Stimulated activated CD4-positive, alpha-beta T cell treated with anti-CD3 and anti-CD28 coated beads, Interleukin-1b, Interleukin-23, amount 100 ng/mL, for 1 hour (primary cell): ENCODE measurements at places on chromosomes 3 and 15.

DNA sequence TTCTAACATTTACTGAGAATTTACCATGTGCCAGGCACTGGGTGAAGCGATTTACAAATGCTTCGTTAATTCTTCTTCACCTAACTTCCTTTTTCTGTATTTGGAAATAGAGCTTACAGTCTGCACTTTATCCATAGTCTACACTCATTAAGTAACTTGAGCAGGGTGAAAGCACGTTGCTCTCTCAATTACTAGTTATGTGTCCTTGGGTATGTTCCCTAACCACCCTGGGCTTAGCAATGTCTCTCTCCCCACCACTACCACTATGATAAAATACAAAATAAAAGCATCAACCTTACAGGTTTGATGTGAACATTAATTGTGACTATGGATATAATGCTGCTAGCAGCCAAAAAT, 172.9 kb upstream of the SLC2A2 start:
- no peak for DNase-seq

DNA sequence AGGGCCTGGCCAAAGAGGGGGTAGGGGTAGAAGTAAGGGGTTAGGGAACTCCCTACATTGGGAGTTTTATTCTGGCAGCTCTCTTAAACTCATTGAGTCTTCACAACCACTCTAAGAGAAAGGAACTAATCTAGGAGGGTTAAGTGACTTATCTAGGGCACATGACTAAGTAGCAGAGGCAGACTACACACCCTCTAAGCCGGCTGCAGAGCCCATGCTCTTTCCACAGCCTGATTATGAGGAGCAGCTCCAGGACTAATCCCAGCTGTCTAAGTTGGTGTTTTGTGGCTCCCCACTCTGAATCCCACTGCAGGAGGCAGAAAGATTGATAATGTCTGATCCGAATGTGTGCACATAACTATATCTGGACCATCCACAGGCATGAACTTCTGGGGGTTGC, 374.6 kb downstream of the EPHB1 start:
- DNase-seq = no peak

- DNase-seq = no peak
Measured at GRCh38 chr3:133763797-133764683, 17.8 kb downstream of the TF start.

- DNase-seq = no peak
Measured at GRCh38 chr15:95812491-95812890, 518.0 kb upstream of the NR2F2 start.

- no peak for DNase-seq
Measured at GRCh38 chr15:51401872-51402517, 60.5 kb downstream of the GLDN start.

- no peak for DNase-seq
Measured at GRCh38 chr3:102124282-102124681, 275.0 kb downstream of the NFKBIZ start.

DNA sequence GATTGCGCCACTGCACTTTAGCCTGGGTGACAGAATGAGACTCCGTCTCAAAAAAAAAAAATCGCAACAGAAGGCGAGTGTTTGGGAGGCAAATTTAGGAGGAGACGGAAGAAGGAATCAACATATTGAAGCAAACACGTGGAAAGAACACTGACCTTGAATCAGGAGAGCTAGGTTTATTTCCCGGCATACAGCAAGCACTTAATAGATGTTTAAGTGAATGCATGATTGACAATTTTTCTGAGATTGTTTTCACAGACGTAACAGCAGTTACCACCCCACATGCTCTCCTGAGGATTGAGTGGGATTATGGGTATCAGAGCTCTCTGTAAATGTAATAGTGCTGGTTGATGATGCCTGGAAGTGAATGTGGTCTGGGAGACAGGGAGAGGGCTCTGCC, 5.6 kb upstream of the RPP25 start:
- DNase-seq = no peak

- DNase-seq = no peak
Measured at GRCh38 chr15:90837094-90837493, 31.3 kb upstream of the FURIN start.

DNA sequence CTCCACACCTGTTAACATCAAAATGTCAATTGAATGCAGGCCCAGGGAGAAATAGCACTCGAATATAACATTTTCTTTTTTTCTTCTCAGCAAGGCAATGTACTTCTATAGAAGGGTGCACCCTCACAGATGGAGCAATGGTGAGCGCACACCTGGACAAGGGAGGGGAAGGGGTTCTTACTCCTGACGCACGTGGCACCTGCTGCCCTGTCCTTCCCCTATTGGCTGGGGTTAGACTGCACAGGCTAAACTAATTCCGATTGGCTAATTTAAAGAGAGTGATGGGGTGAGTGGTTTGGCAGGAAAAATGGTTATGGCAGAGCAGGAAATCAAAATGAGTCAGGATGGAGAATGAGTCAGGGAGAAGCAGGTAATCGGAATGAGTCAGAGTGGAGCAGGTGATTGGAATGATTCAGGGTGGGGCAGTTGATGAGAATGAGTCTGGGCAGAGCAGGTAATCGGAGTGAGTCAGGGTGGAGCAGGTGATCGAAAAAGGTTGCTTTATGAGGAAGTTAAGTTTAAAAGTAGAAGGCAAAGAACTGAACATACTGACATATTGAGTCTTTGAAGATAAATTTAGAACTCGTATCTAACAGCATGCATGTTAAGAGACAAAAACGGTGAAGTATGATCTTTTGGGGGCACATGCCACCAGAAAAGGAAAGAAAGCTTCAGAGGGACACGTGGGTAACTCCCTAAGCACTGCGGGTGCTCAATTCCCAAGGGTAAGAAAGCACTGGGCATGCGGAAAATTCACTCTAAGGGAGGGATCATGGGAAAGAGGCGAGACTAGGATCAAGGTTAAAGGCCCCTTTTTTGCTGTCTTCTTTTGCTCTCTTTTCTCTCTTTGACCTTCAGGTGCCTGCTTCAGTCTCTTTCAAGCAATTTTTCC, 72.9 kb upstream of the GALNT15 start:
- DNase-seq = no peak

DNA sequence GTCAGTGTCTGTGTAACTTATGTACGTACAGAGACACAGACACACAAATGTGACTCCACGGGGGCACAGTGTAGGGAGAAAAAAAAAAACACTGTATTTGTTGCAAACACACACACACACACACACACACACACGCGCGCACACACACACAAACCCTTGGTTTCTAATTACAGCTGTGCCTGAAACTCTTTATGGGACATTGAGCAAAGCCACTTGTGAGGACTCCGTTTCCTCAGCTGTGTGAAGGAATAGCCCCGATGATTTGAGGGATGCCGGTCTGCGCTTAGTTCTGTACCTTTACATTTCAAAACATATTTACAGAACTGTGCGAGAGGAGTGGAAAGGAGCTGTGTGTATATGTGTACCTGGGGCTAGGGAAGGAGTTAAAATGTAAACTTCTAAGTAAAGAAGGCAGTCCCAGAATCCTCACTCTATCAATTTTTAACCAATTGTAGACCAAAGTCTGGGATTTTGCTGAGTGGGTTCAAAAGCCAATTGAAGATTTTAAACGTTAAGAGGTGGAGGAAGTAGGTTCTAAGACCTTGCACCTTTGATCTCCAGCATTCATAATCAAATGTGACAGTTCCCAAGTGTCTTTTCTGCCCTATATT, 5.3 kb upstream of the BCL6 start:
- no peak for DNase-seq

- DNase-seq = no peak
Measured at GRCh38 chr3:51146781-51147180, 238.3 kb upstream of the MANF start.

- no peak for DNase-seq
Measured at GRCh38 chr3:62662677-62663076, 212.5 kb downstream of the CADPS start.

DNA sequence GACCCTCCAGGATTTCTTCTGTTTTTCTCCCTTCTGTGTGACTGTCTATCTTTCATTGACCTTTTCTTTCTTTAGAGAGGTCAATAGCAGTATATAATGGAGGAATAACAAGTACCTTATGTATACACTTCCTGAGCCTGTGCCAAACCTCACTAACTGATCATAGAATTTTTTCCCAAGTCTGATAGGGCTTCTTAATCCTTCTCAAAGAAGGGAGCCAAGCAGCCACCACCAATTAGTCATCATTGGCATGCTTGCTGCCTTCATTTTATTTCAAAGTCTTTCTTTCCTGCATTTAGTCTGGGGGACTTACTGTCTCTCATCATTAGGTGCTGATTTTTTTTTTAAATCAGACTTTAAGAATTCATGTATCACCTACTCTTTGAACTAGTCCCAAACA, 327.0 kb downstream of the FEZF2 start:
- DNase-seq = no peak

DNA sequence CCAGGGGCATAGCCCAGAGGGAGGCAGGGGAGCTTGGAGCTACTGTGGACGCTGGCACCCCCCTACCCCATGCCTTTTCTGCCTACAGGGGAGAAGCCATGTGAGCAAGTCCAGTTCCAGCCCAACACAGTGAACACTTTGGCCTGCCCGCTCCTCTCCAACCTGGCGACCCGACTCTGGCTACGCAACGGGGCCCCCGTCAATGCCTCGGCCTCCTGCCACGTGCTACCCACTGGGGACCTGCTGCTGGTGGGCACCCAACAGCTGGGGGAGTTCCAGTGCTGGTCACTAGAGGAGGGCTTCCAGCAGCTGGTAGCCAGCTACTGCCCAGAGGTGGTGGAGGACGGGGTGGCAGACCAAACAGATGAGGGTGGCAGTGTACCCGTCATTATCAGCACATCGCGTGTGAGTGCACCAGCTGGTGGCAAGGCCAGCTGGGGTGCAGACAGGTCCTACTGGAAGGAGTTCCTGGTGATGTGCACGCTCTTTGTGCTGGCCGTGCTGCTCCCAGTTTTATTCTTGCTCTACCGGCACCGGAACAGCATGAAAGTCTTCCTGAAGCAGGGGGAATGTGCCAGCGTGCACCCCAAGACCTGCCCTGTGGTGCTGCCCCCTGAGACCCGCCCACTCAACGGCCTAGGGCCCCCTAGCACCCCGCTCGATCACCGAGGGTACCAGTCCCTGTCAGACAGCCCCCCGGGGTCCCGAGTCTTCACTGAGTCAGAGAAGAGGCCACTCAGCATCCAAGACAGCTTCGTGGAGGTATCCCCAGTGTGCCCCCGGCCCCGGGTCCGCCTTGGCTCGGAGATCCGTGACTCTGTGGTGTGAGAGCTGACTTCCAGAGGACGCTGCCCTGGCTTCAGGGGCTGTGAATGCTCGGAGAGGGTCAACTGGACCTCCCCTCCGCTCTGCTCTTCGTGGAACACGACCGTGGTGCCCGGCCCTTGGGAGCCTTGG, 5.6 kb downstream of the CIB1 start:
- no peak for DNase-seq
